ENCODE measurements at places on chromosomes 16 and 17.

GRCh38 chr17:75876938-75877751, 1.2 kb downstream of the TRIM47 start:
- DNase-seq, result no peak

DNA sequence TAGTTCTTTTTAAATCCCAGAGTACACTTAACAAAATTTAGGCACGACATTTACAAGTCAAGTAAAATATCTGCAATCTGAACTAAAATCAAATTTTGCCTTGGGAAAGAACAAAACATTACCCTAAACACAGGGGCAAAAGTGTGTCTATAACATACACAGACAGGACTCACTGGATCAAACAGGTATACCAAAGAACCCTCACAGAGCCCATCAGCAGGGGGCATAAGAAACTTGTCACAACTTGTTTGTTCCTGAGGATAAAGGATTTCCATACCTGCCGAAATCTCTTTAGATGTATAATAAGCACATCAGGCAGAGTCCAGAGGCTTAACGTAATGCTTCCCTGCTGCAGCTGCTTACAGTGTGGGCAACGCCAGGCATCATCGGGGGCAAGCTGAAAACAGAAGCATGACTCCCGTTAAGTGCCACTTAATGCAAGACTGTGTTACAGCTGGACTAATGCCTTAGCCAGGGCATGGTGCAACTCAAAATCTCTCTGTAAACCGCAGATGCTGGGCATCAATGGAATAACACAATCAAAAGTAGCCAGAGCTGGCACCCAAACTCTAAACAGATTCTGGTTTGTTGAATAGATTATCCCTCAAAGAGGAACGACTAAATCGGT, 67.0 kb downstream of the USP31 start:
- no peak for DNase-seq

DNA sequence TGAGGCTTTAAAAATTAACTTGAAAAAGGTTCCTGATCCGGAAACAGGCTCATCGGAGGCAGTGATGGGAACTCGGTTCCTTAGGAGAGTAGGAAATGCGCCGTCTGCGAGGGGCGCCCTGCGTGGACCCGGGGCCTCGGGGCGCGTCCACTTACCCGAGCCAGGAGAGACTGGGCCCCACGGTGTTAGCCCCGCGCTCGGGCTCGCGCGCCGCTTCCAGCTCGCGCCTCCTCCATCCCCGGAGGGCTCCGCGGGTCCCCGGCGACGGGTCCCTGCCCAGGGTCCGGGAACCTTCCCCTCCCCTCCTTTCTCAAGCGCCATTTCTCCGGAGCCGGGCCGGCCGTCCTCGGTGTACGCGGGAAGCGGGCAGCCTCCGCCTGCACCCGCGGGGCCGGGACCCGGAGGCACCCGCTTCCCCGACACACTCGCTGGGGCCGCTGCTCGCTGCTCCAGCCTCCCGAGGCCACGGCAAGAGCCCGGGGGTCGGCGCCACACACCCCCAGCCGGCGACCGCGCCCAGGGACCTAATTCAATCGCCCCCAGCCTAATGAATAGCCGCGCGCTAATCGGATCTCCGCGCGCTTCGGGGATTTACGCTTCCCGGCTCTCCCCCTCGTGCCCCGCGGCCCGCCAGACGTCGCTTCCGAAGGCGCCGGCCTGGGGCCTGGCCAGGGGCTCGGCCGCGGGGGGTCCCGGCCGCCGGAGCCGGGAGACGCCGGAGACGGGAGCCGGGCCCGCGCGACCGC, 2.2 kb upstream of the BAHCC1 start:
- peak; percentile 85 for DNase-seq

DNA sequence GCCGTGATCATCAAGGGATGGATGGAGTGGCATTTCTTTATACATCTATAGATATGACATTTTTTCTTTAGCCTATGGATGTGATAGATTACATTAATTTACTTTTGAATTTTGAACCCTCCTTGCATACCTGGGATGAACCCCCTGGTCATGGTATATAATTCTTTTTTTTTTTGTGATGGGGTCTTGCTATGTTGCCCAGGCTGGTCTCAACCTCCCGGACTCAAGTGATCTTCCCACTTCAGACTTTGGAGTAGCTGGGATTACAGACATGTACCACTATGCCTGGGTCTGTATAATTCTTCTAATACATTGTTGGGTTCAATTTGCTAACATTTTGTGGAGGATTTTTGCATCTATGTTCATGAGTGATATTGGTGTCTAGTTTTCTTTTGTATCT, 1.7 kb upstream of the TNS4 start:
- no peak for DNase-seq

DNA sequence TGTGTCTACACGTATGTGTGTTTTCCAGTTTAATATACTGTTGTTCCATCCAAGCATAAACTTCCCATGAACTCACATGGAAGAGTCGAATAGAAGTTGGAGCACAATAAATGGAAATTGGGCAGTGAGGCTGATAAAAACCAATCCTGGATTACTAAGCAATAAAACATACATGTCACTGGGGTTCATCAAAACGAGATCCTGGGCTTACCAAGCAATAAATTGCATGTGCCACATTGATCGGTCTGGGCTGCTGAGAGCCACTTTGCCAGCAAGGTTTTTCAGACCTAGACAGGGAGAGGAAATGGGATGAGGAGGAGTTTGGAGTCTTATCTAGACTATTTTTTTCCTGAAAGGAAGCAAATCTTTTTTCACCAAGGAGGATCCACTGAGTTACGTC, 322.3 kb upstream of the C16orf82 start:
- DNase-seq, result no peak

- DNase-seq, result no peak
Measured at GRCh38 chr16:49411121-49411970, 37.7 kb downstream of the C16orf78 start.

DNA sequence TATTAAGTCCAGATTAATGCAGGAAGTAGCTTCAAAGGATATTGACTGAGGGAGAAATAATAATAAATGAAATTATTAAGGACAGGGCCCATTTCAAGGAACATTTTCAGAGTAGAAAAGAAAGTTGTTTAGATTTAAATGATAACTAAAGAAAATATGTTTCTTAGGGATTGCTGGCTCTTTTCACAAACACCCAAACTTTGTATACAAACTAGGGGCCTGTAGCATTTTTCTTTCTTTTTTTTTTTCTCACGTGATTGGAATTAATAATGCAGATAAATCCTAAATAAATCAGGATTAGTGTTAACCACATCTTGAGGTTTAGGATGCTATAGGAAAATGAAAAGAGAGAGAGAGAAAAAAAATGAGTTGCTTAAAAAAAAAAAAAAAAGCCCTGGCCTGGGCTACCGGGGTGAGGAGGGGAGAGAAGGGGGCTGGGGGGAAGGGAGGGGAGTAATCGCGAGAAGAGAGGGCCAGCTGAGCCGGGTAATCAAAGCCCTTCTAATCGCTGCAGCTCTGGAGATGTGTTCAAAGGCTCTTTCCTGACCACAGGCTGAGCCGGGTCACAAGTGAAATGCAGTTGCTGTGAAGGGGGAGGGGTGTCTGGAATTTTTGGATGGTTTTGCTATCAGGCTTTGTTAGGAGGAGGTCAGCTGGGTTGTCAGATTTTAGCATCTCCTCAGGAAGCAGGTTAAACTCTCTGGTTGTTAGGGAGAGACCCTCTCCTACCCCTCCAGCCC, 104.6 kb upstream of the ZFHX3 start:
- DNase-seq, result peak; percentile 18

DNA sequence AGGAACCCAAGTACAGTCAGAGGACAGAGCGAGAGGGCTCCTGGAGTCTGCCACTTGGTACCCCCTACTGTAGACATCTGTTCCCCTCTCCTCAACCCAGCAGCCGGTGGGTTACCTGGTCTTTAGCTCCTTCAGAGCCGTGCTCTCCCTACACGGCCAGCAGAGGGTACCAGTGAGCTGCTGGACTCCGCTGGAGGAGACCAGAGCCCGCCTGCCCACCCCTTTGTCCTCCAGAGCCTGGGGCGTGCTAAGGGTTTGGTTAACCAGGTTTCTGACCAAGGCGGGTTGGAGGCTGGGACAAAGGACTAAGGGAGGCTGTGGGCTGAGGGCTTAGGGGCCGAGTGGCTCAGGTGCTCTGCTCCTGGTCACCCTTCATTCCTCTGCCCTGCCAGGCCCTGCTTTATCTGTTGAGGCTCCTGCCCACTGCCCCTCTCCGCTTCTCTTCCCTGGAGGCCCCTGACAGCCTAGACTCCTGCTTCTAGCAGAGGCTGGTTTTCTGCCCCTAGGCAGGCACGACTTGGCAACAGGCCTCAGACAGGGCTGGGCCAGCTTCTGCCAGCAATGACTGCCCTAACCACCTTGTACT, 2.7 kb upstream of the HSD11B2 start:
- DNase-seq, result peak; percentile 49

- no peak for DNase-seq
Measured at GRCh38 chr16:77480681-77481315, 46.0 kb upstream of the ADAMTS18 start.

DNA sequence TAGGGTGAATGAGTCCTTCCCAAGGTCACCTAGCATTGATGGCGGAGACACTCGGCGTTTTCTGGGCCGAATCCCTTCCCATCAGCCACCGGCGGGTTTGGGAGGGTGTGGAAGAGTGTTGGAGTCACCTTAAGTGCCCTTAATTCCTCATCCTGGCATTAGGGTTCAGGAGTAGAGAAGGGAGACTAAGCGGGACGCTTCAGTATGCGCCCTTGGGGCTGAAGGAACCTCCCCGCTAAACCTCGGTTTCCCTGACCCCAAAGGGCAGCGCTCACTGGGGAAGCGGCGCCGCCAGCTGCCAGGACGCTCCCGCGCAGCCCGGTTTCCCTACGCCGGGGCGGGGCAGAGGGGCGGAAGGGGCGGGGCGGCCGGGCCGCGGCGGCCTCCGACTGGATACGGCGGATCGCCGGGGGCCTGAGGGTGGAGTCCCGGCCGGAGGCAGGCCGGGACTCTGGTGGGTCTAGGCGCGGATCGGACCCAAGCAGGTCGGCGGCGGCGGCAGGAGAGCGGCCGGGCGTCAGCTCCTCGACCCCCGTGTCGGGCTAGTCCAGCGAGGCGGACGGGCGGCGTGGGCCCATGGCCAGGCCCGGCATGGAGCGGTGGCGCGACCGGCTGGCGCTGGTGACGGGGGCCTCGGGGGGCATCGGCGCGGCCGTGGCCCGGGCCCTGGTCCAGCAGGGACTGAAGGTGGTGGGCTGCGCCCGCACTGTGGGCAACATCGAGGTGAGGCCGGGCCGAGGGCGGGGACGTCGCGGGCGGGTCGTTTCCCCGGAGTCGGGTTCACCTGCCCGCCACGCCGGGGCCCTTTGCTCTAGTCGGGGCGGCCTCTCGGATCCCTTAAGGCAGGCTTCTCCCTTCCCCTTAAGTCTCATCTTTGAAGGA, at the start of gene DHRS11:
Gene DHRS11, plus strand, starts transcription at position 446 of the 882 bp plus-strand sequence. Its CDS starts 131 bp downstream, at position 577.
- peak; percentile 93 for DNase-seq

GRCh38 chr17:78107457-78107856, 21.1 kb downstream of the TMC6 start:
- no peak for DNase-seq

Data from D721Med (cell line).